RPMI7951 (cell line): ENCODE measurements at places on chromosomes 12 and 14.
A peak's percentile ranks its signal among the peaks of the same experiment; 100 is the strongest.

- peak; percentile 50 for DNase-seq
Observed at GRCh38 chr12:129911428-129912049, 7.7 kb upstream of the TMEM132D start.

GRCh38 chr14:90454041-90455000 lies 57.5 kb downstream of the CALM1 start:
- peak; percentile 92 for DNase-seq

DNA sequence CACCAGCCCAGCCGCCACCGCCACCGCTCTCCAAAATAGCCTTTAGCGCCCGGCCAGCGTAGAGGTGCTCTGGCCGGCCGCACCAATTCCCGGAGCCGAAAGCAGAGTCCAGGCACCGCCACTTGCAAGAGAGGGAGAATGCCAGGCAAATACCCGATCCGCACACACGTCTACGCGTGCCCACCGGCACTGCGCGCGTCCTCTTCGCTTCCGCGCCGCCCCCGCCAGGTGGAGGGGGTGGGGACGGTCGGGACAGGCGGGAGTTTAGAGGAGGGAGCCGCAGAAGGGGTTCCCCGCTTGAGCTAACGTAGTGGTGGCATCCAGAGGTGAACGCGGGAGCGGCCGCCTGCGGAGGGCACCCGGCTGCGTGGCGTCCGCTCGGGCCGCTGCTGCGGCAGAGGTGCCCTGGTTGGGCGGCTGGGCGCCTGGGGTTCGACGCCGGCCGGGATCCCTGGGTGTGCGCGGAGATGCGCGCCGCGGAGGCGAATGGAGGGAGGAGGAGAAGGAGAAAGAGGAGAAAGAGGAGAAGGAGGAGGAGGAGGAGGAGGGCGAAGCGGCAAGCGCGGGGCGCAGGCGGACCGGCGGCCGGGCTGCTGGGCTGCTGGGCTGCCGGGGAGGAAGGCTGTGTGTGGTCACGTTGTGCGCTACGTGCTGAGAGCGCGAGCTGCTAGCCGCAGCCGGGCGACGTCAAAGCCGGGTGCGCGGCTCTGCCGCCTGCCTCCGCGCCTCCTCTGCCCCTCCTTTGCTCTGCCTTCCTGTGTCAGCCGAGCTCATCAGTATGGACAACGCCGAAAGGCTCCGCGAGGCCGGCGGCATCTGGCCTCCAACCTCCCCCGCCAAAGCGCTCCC lies at the start of gene MDGA2:
MDGA2 (minus strand) TSS at position 140 of the 849 bp plus-strand sequence.
- peak; percentile 7 for DNase-seq

- peak; percentile 66 for DNase-seq
Observed at GRCh38 chr12:8038659-8039114, 6.2 kb downstream of the FOXJ2 start.

- no peak for DNase-seq
Observed at GRCh38 chr12:117009759-117010158, 89.5 kb downstream of the TESC start.

GRCh38 chr12:50120521-50120920 lies 8.5 kb downstream of the COX14 start:
- DNase-seq: no peak

- no peak for DNase-seq
Observed at GRCh38 chr12:89468648-89469326, 55.8 kb downstream of the GALNT4 start.

DNA sequence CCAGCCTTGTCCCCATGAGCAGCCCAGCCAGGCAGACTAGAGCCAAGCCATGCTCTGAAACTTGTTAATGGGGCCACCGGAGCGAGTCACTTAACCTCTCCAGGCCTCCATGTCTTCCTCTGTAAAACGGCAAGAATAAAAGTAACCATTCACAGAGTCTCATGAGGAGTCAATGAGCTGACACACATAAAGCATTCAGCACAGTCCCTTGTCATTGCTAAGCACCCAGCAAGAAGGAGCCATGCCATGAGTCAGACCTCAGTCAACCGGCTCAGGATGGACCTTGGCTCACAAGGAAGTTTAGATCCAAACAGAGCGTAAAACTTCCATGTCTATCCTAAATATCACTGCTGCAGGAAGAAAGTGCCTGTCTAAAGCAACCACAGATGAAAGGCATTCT lies 10.6 kb downstream of the FICD start:
- DNase-seq: peak; percentile 63

DNA sequence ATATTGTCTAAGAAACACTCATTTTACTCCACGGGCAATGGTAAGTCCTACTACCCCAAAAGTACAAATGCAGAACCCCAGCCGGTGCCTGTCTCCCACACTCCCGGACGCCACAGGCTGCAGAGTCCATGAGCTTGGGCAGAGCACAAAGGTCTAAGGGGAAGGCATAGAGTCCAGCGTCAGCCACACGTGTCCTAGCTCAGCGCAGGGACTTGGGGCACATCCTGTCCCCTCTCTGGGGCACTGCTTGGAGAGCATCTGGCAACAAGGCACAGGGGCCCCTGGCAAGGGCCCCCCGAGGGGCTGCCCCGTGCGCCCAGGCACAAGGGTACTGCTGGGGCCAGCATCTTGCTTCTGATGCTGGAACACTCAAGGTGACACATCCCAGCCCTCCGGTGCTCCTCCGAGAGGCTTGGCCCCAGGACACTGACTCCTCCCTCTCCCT lies 58.4 kb downstream of the BCL11B start:
- DNase-seq: no peak

DNA sequence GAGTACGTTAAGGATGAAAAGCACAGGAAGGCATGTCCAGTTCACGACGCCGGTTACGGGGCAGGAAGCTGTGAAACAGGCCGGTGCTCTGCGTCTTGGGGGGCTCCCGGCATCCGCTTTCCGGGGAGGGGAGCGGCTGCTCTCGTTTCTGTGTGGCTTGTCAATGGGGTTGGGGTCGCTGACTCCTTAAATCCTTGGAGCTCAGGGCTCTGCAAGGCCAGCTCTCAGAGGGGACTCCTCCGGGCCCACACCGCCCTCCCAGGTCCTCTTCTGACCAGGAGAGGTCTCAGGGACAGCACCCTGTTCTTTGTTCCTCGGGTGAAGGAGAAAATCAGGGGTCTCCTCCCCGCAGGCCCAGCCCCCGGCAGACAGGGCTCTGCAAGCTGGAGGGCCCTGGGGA lies 78.1 kb downstream of the GALNT9 start:
- DNase-seq: no peak

DNA sequence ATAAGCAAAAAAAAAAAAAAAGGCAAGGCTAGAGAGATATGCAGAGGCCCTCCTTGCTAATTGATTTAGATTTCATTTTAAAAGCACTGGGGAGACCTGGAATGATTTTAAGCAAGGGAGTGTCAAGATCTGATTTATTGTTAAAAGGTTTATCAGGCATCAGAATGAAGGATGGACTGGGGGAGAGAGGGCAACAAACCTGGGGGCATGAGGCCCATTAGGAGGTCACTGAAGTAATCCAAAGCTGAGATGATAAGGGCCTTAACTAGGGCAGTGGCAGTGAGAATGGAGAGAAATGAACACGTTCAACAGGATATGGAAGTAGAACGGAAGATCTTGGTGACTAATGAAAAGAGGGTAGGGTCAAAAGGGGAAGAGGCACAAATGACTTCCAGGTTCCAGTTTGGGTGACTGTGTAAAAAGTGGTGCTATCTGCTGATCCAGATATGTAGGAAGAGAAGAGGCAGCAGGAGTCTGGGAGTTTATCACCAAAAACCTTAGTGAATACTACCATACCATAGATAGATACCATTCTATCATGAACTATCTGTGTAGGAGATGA lies 24.0 kb downstream of the KITLG start:
- no peak for DNase-seq

GRCh38 chr14:70692210-70692609 lies 50.5 kb downstream of the TTC9 start:
- DNase-seq: peak; percentile 63

DNA sequence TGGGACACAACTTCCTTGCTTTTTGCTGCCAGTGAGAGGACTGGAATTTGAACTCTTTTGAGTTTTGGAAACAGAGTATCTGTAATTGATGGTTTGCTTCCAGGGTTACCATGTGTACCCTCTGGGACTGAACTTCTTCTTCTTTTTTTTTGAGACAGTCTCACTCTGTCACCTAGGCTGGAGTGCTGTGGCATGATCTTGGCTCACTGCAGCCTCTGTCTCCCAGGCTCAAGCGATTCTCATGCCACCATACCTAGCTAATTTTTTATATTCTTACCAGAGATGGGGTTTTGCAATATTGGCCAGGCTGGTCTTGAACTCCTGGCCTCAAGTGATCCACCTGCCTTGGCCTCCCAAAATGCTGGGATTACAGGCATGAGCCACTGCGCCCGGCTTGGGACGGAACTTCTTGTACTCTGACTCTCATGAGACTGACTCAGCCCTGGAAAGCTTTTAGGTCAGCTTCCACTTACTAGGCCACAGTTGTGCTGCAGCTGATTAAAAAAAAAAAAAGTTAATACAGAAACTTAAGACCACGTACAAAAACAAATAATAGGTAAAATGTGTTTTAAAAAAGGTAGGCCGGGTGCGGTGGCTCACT lies 15.8 kb downstream of the SEL1L start:
- no peak for DNase-seq

DNA sequence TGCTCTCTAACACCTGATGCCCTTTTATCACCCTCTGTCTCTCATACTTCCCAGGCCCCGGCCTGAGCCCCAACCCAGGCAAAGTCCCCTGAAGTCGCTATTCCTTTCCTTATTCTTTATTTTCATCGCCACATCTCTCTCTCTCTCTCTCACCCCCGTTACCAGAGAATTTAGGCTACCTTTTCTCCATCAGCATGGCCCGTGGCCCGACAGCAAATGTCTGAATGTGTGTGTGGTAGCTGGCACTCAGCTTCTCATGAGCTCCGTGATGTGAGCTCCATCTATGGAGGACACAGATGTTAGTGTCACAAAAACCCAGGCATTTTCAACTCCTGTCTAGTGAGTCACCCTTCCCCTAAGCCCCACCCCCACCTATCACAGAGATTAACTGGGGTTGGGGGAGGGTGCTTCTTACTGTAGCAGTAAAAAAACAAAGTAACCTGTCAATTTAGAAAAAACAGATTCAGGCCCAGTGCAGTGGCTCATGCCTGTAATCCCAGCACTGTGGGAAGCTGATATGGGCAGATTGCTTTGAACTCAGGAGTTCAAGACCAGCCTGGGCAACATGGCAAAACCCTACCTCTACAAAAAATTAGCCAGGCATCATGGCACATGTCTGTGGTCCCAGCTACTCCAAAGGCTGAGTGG lies 53.8 kb downstream of the VCPKMT start:
- peak; percentile 88 for DNase-seq

DNA sequence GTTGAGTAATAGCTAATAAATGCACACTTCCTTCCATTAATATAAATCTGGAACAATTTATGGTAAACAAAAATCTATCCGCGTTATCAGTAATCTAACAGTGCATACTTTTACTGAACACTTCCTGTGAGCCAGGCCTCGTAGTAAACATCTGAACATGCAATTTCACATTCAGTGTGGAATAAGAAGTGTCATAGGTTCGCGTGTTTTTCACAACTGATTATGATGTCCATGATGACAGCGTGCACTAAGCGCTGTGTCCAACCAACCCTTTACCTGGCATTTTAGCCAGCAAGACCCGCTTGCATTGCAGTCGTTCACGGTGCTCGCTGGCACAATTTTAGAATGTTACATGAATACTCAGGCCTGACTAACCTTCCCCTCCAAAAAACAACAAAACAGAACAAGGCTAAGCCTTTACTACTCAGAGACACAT lies 2.1 kb downstream of the PNMA1 start:
- DNase-seq: no peak

- DNase-seq: no peak
Observed at GRCh38 chr12:112140728-112141127, 15.4 kb downstream of the TRAFD1 start.

DNA sequence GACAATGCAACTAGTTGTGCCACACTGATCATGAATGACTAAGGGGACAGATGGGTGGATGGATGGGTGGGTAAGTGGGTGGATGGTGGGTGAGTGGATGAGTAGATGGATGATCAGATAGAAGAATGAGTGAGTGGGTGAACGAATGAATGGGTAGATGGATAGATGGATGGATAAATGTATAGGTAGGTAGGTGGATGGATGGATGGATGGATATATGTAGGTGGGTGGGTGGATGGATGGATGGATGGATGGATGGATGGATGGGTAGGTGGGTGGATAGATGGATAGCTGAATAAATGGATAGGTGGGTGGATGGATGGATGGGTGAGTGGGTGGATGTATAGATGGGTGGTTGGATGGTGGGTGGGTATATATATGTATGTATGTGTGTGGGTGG lies 348.8 kb upstream of the FKBP4 start:
- no peak for DNase-seq

GRCh38 chr14:90803249-90803648 lies 13.0 kb downstream of the TTC7B start:
- DNase-seq: no peak

GRCh38 chr12:108732489-108733229 lies 1.3 kb upstream of the CORO1C start:
- DNase-seq: no peak

DNA sequence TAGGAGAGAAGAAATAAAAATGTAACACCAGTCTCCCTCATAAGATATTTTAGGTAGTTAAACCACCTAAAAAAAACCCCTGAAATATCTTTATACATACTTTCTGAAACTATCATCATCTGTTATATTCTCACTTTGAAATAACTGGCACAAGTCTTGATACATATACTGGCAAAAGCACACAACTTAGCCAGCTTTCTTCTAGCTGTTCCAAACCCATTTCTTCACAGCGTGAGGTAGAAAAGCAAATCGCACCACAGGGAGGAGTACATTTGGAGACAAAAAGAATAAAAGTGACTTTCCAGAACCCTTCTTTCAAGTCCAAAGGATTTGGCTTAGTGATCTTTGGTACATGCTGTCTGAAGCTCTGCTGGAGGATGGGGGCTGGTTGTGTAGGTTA lies 78.5 kb downstream of the RERG start:
- DNase-seq: no peak
